Stimulated activated CD4-positive, alpha-beta T cell treated with anti-CD3 and anti-CD28 coated beads, Interleukin-1b, Interleukin-23, amount 100 ng/mL, for 4 hours (primary cell): ENCODE measurements at places on chromosomes 5 and 9.

DNA sequence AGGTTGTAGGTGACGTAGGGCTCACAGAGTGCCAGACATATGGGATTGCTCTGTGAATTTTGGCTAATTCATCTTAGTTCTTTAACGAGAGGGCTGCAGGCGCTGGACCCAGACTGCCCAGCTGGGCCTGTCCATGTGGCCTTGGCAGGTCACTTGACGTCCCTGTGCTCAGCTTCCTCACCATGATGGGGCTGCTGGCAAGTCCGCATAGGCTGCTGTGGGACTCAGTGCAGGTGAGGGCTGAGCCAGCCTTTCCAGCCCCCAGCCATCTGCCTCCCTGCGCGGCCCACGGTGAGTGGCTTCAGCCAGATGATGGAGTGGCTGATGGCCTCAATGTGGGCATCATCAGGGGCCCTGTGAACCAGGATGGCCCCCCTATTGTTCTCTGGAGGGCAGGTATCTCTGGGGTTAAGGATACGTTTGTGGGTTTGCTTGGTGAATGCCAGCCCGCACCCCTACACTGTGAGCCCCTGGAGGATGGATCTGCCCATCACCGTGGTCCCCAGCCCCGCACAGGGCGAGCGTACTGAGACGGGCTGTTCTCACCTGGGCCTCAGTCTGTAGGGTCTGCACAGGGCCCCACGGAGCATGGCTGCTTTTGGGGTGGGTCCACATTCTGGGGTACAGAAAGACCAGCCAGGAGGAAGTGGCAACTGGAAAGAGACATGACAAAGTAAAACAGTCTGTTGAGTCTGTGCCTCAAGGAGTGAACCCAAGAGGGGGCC is 3.7 kb downstream of the CARD19 start:
- DNase-seq = no peak

DNA sequence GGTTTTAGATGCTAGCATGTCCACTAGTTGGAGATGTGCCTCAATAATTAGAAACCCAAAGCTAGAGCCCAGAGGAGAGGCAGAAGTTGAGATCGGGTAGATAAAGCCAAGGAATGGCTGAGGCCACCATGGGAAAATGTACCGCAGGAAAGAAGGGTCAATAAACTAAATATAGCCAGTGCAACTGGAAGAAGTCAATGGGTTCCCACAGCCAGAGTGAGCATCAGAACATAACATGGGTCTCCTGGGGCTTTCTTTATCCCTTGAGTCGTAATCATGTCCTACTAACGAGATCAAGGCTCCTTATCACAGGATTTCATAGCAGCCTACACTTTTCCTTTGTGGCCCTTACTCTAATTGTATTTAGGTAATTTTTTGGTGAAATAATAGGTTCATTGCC is 61.7 kb downstream of the FRMD3 start:
- no peak for DNase-seq

GRCh38 chr5:37495210-37495609 is 116.1 kb downstream of the WDR70 start:
- no peak for DNase-seq

DNA sequence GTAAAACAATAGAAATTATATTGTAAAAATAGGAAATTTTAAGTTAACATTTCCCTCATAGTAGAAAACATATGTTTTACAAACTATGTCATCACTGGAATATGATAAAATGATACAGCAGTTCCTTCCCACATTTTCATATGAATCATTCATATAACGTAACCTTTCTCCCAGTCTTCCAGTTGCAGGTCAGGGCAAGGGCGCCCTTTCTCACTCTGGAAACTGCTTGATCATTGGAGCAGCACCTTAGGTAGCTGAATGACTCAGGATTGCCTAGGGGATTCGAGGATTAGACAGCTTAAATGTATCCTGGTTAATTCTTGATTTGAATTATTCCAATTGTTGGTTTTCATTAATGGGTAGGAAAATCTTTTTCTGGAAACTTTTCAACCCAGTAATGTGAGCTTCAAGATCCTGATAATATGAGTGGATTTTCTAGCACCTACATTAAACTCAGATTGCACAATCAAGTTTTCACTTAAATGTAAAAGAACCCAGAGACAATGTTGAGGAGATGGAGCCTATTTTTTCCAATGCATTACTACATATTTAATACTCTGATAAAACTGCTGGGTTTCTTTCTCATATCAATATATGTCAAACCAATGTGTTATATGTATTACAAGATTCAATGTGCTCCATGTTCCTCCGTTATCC is 32.6 kb upstream of the ANXA1 start:
- no peak for DNase-seq

DNA sequence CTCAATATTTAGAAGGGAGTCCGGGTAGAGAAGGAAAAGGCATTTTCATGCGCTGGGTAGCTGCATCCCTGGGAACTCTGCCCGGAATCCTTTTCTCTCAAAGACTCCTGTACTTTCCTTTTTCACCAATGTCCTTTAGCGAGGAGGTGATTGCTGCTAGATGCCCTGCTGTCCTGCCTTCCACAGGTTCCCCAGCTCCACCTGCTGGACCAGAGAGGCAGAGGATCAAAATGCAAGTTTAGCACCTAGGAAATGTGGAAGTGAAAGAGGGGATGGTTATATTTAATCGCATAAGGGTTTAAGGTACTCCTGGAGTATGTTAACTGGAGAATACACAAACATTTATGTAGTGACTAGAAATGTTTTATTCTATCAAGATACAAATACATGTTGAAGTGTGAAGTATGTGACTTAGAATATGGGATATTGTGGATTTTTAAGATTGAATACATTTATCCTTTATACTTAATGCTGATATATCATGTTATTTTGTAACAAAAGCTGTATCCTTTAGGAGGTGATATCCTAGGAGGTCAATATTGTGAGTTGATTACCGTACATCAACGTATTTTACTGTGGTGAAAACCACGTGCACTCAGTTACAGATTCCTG is 145.7 kb downstream of the ARHGAP26 start:
- DNase-seq = no peak

DNA sequence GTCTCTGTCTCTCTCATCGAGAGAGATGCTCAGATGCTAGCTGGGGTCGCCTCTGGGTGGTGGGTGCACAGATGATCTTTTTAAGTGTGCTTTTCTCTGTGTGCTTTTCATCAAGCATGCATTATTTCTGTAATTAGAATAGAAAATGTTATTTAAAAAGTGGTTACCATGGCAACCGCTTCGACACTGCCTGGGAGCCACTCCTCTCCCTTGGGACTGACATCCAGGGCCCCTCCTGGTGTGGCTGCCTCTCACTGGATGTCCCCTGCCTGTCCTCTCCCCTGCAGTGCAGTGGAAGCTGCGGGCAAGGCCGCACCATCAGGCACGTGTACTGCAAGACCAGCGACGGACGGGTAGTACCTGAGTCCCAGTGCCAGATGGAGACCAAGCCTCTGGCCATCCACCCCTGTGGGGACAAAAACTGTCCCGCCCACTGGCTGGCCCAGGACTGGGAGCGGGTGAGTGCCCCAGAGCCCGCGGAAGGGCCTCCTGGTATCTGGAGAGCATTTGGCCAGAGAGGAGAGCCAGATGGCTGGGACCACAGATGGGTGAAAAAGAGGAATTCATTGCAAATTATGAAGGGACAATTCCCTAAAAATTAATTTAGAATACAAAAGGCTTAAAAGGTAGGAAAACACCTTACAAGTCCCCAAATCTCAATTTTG is 34.7 kb downstream of the ADAMTSL2 start:
- no peak for DNase-seq

DNA sequence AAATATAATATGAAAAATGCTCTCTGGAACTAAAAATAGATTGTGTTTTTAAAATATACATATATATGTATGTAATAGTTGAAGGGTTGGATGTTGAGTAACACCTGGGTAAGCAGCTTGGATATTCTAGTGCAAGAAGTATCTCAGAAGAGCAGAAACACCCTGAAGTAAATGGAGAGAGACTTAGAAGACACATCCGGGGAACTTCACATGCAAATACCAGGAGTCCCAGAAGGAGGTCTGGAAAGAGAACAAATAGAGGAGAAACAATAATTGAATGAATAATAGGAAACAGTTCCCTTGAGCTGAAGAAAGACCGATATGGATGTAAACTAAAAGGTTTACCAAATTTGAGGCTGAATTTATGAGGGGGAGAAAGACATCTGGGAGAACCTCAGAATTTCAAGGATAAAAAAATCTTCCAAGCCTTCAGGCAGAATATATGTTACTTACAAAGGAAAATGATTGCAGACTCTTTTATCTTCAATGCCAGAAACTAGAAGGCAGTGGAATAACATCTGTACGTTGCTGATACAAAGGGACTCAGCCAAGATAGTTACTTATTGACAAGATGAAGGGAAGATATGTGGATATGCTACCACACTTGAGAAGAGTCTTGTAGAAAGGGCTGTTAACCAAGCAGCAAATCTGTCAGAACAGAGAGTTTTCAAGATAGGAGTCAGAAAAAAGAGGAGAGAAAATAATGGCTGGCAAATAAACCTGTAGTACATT is 42.7 kb downstream of the HSDL2 start:
- DNase-seq = no peak

DNA sequence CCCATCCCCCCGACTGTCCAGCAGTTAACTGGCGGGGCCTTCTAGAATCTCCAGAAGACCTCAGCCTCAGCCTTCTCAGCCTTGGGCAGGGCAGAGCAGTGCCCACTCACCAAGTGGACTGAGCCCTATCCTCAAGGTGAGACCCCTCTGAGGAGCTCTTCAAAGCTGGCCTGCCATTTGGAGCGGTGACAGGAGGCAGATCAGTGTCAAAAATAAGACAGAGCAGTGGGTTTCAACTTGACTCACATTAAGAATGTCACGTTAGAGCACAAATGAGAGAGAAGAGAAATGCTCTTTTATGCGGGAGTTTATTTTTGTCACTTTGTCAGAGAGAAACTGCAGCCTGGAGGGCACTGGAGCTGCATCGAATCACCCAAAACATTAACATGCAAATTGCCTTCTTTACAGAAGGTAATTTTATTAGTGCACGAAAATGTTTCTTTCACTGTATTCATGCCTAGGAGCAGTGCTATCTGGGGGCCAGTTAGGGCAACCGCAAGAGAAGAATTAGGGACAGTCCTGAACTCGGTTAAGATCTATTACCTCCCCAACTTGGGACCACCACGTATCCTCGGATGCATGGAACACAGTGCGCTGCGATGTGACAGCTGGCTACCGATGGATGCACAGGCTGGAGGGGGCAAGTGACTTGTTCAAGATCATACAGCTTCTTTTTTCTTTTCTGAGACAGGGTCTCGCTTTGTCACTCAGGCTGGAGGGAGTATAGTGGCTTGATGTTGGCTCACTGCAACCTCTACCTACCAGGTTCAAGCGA is 188.5 kb downstream of the DAB2IP start:
- DNase-seq = no peak

DNA sequence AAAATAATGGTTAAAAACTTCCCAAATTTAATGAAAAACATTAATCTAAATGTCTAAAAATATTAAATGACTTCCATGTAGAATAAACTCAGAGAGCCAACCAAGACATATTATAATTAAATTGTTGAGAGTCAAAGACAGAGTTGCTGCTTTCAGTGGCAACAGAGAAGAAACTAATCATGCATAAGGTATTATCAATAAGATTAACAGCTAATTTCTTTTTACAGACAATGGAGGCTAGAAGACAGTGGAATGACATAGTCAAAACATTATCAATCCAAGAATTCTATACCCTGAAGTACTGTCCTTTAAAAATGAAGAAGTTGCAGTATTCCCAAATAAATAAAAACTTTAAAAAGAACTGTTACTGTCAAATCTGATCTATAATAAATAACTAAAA is 268.7 kb downstream of the IRX2 start:
- DNase-seq = no peak

DNA sequence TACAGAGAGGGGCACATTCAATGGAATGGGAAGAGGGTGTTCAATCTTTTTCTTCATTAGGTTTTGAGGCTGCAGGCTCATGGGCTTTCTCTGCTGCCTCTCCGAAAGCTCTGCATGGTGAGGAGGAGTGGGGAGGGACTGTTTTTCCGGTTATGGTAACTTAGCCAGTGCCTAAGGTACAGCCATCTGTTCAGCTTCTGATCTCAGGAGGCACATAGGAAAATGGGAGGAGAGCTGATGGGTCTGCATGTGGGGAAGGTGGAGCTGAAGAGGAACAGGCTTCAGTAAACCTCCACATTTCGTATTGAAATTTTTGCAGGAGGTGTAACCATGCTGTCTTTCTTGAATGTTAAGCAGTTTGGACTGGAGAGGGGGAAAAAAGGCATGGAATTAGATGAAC is 1020.4 kb upstream of the WWC1 start:
- DNase-seq = no peak

GRCh38 chr5:76372323-76373054 is 30.6 kb upstream of the IQGAP2 start:
- DNase-seq = no peak

DNA sequence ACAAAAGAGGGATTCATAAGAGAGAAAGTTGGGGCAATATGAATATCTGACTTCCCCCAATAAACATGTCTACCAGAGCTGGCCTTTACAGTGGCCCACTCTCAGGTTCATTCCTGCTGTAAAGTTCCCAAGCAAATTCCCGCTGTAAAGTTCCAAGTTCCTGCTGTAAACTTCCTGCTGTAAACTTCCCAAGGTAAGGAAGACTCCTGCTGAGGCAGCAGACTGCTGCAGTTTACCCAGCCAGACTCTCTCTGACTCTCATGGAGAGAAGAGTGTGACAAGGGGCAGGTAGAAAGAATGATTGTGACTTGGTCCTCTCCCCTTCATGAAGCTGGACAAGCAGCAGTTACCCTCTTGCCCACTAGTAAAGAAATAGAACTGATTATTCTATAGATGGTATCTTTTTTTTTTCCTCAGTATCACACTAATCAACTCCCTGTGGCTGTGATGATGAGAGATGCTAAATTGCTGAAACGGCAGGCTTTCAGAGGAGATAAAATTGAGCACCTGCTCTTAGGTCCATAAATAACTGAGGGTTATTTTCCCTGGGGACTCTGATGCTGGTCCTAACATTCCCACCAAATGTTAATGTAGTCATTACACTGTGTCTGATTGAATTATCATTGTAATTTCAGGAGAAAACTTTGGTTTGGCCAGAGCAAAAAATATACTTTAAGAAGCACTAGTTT is 220.4 kb downstream of the PARP8 start:
- DNase-seq = no peak

GRCh38 chr9:93167185-93167584 is 16.8 kb upstream of the WNK2 start:
- DNase-seq = no peak

GRCh38 chr9:7180247-7180646 is 422.5 kb downstream of the KDM4C start:
- DNase-seq = no peak

DNA sequence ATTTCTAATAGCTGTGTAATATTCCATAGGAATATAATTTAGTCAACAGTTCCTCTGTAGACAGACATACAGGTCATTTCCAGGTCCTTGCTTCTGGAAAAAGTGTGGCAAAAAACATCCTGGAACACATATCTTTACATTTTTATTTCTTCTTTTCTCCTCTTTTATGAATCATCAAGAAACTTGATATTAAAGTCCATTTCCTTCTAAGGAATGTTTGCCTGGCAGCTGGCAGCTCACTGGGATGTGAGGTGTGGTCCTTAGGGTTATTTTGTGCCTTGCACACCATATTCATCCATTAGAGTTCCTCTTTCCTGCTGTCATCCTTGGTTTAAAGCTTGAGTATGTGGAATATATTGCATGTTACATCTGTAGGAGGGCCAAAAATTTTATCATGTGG is 122.0 kb downstream of the GALNT10 start:
- no peak for DNase-seq
